Posterior vena cava (tissue), 2 donors: ENCODE measurements at places on chromosomes 3 and 15.

GRCh38 chr15:93587059-93587521 lies 498.1 kb upstream of the RGMA start:
- DNase-seq: no peak

- DNase-seq: no peak
Observed at GRCh38 chr15:56261854-56262509, 18.3 kb upstream of the RFX7 start.

GRCh38 chr3:83873550-83873949 lies 1085.2 kb upstream of the CADM2 start:
- DNase-seq: no peak

DNA sequence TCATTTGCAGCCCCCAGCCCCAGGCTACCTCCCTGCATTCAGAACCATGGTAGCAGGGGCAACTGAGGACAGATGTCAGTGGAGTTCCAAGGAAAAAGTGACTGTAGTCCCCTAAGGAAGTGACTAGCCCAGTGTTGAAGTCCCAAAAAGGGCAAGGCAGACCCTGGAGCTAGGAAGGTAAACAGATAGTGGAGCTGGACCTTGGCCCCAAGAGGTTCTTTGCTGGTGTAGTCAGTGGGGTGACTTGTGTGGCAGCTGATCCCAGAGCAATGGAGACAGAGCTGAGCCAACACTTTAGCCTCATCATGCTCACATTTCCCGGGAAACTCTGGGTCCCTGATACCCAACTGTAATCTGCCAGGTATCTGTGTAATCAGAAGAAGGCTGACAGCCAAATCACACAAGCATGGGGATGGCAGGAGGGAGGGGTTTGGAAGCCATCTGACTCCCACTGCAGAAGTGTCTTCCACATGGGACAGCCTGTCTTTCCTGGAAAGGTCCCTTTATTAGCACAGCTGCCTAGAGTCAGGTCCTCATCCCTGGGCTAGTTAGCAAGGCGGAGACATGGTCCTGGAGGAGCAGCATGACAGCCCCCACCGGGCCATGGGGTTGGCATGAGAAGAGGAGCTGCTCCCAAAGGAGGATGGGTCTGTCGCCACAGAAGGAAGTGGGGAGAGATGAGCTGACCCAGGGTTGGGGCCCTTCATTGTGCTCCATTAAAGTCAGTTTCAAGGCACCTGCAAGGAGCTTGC lies 39.8 kb downstream of the PXYLP1 start:
- DNase-seq: no peak

GRCh38 chr3:56556908-56557830 lies at the start of gene CCDC66:
Gene CCDC66 (plus strand): TSS chr3:56557175. CDS start chr3:56557243, 68 bp downstream.
- DNase-seq: peak; percentile 98

DNA sequence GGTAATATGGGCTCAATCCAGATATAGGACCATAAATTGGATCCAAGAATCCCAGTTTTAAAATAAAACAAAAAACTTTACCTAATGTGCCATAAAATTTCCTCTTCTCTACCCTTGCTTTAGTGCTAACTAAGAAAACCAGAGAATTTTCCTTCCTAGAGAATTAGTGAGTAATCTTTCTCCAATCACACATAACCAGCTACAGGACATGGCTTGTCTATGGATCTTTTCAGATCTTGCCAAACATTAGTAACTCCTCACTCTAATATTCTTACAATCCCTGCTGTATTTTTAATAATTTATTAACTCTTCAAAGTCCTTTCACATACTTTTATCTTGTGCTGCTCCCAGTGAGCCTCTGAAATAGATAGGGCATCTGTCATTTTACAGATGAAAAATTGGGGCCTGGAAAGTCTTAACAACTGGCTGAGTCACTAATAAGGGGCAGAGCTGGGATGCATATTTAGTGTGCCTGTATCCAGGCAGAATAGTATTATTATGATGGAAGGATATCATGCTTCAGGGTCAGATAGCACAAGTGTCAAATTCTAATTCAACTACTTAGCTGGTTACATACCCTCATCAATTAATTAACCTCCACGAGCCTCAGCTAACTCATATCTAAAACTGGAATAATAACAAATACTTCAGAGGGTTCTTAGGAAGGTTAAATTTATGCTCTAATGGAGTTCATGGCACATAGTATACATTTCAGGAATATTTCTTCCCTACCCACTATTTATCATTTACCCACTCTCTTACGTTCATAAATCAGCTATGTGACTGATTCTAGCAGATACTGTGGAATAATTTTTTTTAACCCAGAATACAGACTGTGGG lies 5.6 kb downstream of the ZBED2 start:
- DNase-seq: no peak

GRCh38 chr15:94290730-94291129 lies 59.4 kb downstream of the MCTP2 start:
- DNase-seq: no peak

- DNase-seq: no peak
Observed at GRCh38 chr3:1374471-1374870, 281.6 kb downstream of the CNTN6 start.

- DNase-seq: no peak
Observed at GRCh38 chr3:149650828-149651227, 7.0 kb downstream of the WWTR1 start.

DNA sequence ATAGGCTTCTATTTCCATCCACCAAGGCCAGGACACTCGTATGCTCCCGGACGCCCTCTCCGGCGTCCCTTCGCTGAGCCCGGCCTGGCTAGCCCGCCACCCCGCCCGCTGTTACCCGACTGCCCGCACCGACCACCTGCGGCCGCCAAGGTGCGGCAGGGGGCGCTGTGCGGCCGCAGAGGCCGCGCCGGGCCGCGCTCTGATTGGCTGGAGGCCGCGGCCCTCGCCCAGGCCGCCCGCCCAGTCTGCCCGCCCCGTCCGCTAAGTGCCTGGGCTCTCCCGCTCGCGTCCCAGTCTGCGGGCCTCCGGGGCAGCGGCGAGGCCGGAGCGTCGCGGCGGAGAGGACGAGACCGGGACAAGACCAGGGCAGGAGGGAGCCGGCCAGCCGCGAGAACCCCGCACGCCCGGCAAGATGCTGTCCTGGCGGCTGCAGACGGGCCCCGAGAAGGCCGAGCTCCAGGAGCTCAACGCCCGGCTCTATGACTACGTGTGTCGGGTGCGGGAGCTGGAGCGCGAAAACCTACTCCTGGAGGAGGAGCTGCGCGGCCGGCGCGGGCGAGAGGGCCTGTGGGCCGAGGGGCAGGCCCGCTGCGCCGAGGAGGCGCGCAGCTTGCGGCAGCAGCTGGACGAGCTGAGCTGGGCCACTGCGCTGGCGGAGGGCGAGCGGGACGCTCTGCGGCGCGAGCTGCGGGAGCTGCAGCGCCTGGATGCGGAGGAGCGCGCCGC lies at the start of gene SYNM:
SYNM (plus strand) TSS at position 293 of the 726 bp plus-strand sequence; CDS start at position 413, 120 bp downstream.
- DNase-seq: peak; percentile 90

DNA sequence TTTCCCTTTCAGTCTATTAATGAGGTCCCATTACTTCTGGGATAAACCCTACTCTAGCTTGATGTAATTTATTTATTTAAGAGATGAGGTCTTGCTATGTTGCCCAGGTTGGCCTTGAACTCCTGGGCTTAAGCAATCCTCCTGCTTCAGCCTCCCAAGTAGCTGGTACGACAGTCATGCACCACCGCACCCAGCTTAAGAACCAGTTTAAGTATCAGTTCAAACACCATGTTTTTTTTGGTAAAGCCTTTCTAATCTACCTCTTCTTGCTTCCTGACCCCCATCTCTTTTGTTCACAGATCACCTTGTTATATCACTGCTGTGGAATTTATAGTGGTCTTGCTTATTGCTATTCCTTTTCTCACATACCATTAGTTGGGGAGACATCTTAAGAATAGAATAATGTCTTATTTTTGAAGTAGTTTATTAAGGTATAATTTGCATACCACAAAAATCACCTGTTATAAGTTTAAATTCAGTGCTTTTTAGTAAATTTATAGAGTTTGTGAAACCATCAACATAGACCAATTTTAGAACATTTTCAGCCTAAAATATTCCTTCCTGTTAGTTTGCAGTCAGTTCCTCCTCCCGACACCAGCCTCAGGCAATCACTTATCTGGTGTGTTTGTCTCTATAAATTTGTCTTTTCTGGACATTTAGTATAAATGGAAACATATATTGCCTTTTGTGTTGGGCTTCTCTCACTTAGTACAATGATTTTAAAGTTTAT lies 257.9 kb downstream of the PDCD6IP start:
- no peak for DNase-seq

- no peak for DNase-seq
Observed at GRCh38 chr3:29695643-29696198, 414.9 kb downstream of the RBMS3 start.

- DNase-seq: peak; percentile 93
Observed at GRCh38 chr15:75842722-75843677, at the start of gene UBE2Q2. Gene UBE2Q2 (plus strand): TSS chr15:75843447. CDS start chr15:75843667, 220 bp downstream.

GRCh38 chr15:91863621-91864255 lies 10.2 kb downstream of the SLCO3A1 start:
- no peak for DNase-seq

DNA sequence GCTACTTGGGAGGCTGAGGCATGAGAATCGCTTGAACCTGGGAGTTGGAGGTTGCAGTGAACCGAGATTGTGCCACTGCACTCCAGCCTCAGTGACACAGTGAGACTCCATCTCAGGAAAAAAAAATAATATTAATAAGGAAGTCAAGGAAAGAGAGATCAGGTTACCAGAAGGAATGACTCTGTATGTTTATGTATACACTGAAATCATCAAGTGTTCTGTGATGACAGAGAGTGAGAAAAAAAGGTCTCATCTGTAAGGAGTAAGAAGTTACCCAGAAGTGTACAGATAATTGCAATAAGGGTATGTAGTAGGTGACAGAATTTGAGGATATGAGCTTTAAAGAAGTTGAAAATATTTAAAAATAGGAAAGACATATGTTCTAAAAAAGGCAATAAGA lies 4.3 kb upstream of the CCDC50 start:
- no peak for DNase-seq

- DNase-seq: peak; percentile 97
Observed at GRCh38 chr3:72447059-72447946, 400.9 kb downstream of the SHQ1 start.

- DNase-seq: no peak
Observed at GRCh38 chr3:61612211-61613194, 51.1 kb downstream of the PTPRG start.

DNA sequence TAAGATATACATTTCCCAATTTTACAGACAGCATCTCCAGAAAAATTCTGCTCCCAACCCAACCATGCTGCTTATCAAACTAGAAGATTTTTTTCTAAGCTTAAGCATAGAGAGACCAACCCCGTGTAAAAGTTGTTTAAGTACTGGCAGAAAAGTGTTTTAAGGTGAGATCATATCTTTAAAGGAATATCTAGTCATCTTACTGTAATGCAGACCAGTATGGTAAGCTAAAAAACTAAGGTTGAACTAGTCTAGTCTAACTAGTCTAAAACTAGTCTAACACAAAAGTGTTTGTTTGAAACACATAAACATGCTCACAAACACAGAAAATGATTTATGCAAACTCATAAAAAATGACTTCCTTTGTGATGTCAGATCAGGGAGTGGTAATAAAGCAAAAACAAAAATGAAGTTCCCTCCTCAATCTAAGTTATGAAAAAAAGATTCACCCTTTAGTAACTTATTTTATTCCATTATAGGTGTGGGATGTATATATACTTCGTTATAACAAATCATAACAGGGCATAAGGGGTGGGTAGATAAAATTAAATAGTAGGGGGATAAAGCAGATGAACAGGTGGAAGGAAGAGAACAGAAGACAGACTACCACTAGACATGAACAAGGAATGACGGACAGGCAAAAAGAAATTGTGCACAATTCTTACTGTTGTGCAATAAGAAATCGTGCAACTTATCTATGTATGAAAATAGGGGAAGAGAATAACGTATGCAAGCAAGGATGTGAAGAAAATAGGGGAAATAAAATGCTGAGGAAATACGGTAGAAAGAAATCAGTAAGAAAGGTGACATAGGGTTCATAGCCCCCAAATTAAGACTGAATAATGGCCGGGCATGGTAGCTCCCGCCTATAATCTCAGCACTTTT lies 10.0 kb downstream of the MYO5A start:
- no peak for DNase-seq

GRCh38 chr3:69250014-69250413 lies 127.6 kb upstream of the LMOD3 start:
- no peak for DNase-seq

DNA sequence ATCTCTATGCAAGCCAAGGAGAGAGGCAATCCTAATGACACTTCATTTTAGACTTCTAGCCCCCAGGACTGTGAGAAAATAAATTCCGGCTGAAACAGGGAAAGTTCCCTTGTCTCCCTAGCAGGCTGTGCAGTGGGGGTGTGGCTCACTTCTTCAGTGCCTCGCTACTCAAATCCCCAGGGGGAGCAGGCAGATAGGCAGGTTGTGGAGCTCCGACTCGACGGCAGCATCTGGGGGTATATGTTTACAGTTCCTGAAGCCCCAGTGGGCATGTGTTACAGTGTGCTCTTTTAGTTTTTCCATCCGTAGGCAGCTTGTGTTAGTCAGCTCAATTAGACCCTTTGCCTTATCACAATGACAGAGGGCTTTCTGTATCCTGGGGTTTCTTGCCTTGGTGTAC lies 836.5 kb downstream of the PDCD6IP start:
- no peak for DNase-seq

GRCh38 chr3:188469228-188469885 lies 315.4 kb downstream of the LPP start:
- no peak for DNase-seq

DNA sequence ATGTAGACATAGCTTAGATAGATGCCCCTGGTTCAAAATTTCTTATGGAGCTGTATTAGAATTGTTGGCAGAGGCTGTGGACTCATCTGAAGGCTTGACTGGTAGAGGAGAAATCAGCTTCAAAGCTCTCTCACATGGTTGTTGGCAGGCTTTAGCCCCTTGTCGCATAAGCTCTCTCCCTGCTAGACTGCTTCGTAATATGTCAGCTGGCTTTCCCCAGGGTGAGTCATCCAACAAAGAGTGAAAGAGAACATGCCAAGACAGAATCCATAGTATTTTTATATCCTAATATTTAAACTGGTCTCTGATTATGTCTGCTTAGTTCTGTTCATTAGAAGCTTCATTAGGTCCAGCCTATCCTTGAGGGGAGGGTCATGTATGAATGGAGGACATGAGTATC lies 427.4 kb upstream of the NAALADL2 start:
- DNase-seq: no peak

DNA sequence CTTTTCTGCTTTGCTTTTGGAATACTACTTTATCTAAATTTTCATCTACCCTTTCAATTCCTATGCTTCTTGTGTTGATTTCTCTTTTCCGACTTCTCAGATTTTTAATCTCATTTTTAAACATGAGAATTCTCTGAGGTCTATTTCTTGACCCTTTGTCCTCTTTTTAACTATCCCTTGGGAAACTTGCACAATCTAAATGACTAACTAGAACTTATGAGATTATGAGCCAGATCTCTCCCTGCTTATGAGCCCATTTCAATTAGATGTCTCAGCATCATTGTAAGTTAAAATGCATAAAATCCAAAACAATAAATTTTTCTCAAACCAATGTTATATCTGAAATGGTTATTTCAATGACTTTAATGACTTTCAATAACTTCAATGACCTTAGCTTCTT lies 296.9 kb upstream of the AGTR1 start:
- no peak for DNase-seq

GRCh38 chr3:146577662-146578061 lies 27.5 kb downstream of the PLSCR5 start:
- no peak for DNase-seq
